ENCODE measurements at places on chromosomes 7 and 10.

GRCh38 chr7:17307969-17308648, 9.7 kb downstream of the AHR start:
- no peak for DNase-seq

DNA sequence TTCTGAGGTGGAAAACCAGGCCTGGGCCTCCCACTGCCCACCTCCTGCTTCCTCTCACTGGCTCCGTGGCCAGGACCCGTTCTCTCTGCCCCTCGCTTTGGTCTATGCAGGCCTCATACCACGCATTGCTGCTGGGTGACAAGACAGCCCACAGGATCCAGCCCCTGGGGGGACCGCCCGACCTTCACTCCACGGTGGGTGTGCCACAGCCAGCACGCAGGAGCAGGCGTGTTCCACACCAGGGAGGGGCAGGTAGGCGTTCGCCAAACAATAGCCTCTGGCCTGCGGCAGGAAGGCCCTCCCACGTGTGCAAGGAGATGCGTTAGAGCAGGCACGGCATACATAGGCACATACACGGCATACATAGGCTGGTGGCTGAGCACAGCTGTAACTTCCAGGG, 233.4 kb downstream of the WDR37 start:
- DNase-seq, result peak; percentile 51

DNA sequence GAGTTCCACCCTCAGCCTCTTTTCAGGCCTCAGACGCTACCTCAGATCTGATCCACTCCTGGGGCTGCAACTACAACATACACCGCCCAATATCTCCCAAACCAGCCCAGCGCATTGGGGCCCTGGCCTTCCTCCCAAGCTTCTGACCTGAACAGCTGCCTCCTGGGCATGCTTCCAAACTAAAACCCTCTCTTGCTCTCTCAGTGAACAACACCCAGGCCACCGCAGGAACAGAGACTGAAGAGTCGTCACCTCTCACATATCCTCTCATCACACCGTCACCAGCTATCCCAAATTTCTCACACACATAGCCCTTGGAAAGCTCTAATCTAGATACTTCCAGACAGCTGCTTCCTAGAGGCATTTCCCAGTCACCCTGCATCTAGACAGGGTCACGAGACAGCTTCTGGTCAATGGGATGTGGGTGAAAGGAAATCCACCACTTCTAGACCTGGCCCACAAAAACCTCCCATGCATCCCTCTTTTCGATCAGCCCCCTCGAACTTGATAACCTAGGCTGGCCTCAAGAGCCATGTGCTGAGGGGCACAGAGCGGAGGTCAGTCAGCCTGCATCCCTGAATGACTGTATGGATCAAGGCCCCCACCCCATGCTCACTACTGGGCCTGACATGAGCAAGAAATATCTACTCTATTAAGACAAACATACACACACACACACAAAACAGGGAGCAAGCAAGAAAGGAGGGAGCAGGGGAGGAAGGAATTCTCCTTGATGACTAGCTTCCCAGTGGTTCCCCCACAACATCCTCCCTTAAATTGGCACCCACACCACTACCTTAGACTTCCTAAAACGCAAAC, 1.8 kb downstream of the PARP12 start:
- no peak for DNase-seq

GRCh38 chr7:2761131-2761624, 73.2 kb downstream of the AMZ1 start:
- no peak for DNase-seq

DNA sequence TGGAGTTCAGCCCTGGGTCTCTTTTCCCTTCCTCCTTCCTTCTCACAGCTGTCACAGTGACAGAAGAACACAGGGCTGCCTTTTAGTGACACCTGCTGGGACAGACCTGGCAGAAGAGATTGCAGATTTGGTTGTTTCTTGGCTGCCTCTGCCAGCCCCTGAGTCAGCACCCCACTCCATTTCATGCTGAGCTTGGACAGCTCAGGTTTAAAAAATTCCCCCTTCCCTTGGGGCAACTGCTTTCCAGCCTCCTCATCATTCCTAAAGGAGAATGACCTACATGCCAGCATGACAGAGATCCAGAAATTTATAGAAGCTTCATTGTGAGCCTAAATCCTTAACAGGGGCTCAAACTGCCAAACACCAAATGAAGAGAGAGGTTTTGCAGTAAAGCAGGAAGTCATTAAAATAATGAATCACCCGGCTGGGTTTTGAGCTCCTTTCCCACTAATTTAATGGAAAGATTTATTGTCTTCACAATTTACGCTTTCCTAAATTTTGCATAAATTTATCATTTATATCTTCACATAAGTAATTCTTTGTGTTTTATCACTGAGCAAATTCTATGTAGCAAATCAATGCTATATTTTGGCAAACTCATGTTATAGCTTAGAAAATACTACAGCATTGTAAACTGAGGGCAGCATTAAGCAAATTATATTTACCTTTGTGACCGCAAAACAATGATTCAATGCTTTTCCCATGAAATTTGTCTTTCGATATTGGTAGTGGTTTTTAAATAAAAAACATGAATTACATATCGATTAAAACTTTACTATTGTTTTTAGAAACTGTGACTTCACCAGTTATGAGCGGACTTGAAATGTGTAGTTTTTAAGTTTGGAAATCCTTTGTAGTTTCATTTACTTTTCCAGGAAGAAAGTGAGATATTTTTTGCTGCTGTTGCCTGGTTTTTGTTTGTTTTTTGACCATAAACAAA, 399.5 kb upstream of the ANKRD30A start:
- no peak for DNase-seq

DNA sequence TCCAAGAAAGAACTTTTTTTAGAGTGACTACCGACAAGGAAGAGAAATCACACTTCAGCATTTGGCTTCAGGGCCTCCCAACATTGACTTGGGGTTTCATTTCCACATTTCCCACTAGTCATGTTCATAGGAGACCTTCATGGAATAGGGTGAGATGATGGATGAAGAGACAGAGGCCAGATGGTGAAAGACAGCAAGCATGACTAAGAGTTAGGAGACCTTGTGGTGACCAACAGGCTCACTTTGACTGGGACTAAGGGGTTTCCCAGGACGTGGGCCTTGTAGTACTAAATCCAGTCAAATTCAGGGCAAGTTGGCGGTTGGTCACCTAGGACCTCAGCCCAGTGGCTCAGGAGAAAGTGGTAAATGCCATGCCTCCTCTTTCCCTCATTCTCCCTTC, 3.0 kb upstream of the GIMAP5 start:
- DNase-seq, result no peak

DNA sequence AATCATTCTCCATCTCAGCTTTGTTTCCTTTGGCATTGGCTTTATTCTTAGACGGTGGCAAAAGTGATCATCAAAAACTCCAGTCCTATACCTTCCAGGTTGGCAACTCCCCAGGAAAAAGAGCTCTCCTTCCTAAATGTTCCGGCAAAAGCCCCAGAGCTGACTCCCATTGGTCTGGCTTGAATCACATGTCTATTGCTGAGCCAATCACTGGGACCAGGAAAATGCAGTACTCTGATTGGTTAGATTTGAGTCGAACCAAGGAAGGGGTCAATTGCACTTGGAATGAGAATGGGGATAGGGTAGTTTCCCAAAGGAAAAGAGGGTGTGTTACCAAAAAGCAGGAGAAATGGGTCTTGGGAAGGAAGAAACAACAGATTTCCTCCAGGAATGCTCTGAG, 22.3 kb downstream of the LEP start:
- DNase-seq, result no peak

DNA sequence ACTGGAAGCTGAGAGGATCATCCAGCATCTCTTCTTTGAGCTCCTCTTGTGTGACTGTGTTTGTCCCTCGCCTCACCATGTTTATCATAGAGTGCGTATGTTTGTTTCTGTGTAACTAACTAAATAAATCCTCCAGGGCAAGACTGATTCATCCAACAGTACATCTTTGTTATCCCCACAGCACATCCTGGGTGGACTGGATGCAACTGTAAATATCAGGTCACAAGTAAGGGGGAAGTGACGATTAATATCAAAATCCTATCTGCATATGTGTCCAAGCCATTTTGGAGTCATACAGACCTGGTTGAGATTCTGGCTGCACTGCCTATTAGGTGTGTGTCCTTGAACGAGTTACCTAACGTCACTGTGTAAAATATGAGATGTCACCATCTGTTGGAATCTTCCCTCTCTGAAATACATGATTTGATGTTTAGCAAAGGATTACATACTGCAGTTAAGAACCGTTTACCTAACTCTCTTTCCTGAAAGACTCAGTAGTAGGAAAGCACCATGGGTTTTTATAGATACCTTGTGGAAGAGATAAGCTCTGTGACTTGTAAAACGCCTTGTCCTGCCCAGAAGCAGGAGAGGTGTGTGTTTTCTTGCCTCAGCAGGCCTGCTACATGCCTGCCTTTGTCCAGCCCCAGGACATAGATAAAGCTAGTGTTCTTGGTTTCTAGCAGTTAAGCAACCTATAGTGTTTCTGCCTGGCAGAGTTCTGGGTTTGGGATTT, 25.8 kb downstream of the WBP1L start:
- DNase-seq, result no peak

DNA sequence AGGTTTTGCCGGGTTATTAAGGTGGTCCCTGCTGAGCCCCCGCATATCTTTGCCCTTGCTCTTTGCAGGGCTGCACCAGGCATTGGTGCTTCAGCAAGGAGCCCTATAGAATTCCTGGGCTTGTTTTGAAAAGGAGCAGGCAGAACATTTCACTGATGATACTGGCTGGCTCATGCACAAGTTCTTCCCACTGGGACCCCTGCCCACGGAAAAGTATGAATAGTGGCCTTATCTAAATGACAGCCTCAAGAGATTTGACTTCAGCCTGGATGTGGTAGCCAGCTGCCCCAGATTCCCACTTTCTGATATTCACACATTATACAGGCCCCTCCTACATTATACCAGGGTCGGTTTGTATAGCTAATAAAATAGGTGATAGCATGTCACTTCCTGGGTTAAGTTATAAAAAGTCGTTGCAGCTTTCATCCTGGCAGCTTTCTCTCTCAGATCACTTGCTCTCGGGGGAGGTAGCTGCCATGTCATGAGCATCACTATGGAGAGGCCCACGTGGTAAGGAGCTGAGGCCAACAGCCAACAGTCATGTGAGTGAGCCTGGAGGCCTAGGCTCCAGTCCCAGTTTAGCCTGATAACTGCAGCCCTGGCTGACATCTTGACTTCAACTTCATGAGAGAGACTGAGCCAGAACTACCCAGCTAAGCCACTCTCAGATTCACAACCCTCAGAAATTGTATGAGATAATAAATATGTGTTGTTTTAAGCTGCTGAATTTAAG, 16.8 kb upstream of the CRTAC1 start:
- DNase-seq, result peak; percentile 88

DNA sequence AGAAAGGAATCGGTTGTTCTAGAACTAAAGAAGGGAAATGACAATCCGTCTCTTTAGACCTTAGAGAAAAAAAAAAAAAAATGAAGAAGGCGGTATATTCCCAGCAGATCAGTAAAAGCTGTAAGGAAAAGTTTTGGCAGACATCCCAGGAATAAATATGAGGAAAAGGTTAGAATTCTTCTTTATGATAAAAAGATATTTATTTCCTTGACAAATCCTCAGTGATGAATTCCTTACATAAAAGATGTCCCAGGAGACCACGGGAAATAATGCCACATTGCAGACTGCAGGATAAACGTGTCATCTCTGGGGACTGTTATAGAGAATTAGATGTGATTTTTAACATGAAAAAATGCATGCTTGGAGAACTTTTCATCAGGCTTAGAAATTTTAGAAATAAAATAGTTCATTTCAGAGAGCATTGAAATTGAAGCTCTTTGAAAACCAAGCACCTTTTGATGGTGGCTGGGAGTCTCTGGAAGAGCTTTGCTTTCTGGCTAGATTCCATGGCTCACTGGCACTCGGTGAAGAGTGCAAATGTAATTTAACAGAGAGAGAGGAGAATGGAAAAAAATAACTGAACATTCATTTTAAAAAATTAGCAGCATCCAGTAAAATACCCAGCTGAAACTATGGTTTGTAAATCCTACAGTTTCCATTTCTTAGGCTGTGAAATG, 98.2 kb downstream of the PRPF18 start:
- DNase-seq, result no peak

- no peak for DNase-seq
Measured at GRCh38 chr10:101354328-101355071, 535 bp downstream of the BTRC start.

DNA sequence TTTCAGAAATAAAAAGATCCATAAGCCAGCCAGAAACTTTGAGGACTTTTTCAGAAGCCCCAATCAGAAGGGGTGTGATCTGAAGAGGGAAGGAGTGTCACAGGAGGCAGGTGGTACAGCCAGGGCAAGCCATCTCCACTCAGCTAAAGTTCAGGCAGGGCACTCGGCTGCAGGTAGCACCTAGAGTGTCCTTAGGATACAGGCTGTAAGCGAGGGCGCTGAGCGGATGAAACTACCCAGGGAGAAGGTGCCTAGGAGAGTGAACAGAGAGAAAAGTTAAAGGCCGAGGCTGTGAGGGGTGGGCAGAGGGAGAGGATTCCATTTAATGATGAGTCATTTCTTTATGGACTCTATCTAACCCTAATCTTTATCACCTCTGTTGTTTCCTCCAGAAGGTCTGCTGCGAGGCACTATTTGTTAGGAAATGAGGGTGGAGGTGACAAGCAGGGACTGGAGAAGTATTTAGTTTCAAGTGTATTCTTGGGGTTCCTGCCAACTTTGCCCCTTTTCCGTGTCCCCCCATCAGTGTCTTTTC, 29.8 kb upstream of the ZCCHC24 start:
- DNase-seq, result no peak

- DNase-seq, result no peak
Measured at GRCh38 chr7:91876391-91877133, 3.9 kb downstream of the MTERF1 start.

DNA sequence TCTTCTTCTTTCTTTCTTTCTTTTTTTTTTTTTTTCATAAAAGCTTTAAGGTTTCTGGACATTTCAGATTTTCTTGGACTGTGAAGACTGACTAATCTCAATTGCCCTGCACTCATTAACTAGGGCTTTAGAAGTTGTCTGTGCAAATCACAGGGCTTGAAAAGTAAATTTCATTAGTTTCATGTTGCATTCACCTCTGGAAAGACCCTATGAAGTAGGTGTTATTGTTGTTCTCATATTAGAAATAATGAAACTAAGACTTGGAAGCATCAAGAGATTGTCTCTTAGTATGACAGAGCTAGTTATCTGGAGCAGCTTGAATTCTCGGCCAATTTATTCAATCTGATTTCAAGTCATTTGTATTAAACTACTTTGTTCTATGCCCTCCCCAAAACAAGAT, 28.2 kb upstream of the SEMA3D start:
- no peak for DNase-seq

DNA sequence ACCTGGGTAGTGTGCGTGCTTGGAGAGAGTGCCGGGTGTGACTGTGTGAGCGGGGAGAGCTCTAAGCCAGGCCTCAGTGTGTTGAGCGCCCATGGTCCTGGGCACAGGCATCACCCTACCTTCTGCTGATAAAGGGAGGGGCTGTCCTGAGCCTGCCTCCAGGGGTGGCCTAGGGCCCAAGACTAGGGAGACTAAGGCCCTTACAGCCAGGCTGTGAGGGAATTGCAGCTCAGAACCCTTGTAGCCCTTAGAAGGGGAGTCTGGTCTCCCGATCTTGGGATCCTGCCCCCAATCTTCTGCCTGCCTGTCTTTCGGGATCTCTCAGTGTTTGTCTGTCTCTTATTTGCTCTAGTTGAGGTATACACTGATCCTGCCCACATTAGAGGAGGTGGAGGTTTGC, 41.2 kb downstream of the PAX2 start:
- no peak for DNase-seq

GRCh38 chr10:107727767-107728317, 563.3 kb upstream of the SORCS1 start:
- no peak for DNase-seq

Measured in cardiac septum (tissue), 1 donor.